ENCODE measurements at places on chromosomes 12 and 14. TPM values are rescaled to one million over a fixed set of nuclear protein-coding genes. Genes with fewer than 3 reads are reported as not detected.

GRCh38 chr14:79161571-79161970, 991.4 kb downstream of the NRXN3 start:
- H3K4me3 ChIP-seq, result no peak overlapping the region
- H3K4me1 ChIP-seq, result no peaks in the 10 kb centered on the region
- H3K36me3 ChIP-seq, result no peaks in the 10 kb centered on the region

GRCh38 chr14:56002342-56002741, 115.9 kb upstream of the PELI2 start:
- H3K4me1 ChIP-seq, result peaks cover 39% of the 10 kb centered on the region
- DNase-seq, result no peak
- peaks cover 57% of the 10 kb centered on the region for H3K27me3 ChIP-seq

DNA sequence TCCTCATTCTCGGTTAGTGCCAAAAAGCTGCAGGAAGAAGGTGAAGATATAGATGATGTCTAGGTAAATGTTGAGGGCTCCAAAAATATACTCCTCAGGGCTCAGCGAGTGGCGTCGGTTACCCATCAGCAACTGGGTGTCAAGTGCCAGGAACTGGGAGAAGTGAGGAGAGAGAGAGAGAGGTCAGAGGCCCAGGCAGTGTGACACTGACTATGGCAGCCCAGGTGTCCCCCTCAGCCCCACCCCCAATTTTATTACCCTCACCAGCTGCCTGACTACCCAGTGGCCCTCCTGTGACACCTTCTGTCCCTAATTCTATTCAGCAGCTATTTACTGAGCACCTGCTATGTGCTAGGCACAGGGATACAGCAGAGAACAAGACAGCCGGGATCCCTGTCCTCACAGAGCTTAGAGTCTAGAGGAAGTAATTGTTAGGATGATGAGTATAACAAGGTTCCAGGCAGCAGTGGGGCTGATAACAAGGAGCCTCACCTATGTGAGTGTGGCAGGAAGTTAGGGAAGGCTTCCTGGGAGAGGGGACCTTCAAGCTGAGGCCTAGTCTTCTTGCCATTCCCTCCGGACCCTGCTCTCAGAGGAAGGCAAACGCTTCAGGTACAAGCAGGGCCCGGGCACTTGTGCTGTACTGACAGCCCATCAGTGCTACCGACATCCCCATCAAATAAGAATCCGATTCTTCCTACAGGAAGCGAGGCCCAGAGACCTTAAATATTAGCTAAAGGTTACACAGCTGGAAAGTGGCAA, 27.8 kb upstream of the BCDIN3D start:
- H3K4me1 ChIP-seq, result no peaks in the 10 kb centered on the region
- no peaks in the 10 kb centered on the region for H3K27me3 ChIP-seq
- no peak for DNase-seq
- no peaks in the 10 kb centered on the region for H3K36me3 ChIP-seq
- H3K27ac ChIP-seq, result no peak overlapping the region

Gene PPP1R36
- 0.29 TPM for total RNA-seq

Gene KCNH3
- 9.1 TPM for total RNA-seq

Gene TBX5
- not detected for total RNA-seq

Gene SLC25A47
- total RNA-seq, result not detected

Gene PAH
- not detected for total RNA-seq
